A549 treated with dexamethasone at 1 μM for 4 hours (cell line): ENCODE measurements at places on chromosomes 2 and 18. TPM values are rescaled to one million over a fixed set of nuclear protein-coding genes. Genes with fewer than 3 reads are reported as not detected.

The ATP6V1C2 gene
- 0.11 to 0.37 TPM (median 0.14 TPM) in 5 replicates for total RNA-seq

The CD207 gene
- 0.05 to 0.08 TPM (median 0.07 TPM) in 3 of 5 replicates, not detected in the others for total RNA-seq

The CPLX4 gene
- total RNA-seq, result not detected in 5 replicates

The TNS1 gene
- 10.7 to 28.4 TPM (median 17.4 TPM) in 5 replicates for total RNA-seq

The PCARE gene
- not detected in 5 replicates for total RNA-seq

The IL36B gene
- total RNA-seq, result 0.09 to 0.28 TPM (median 0.13 TPM) in 3 of 5 replicates, not detected in the others

The MAB21L4 gene
- 0.14 to 0.36 TPM (median 0.29 TPM) in 5 replicates for total RNA-seq

The CFAP65 gene
- total RNA-seq, result 0.21 to 0.27 TPM (median 0.22 TPM) in 5 replicates

The TMSB10 gene
- 9,999 to 13,018 TPM (median 10,590 TPM) in 5 replicates for total RNA-seq

The ACMSD gene
- total RNA-seq, result not detected in 5 replicates

The TIGD1 gene
- 4.1 to 4.9 TPM (median 4.5 TPM) in 5 replicates for total RNA-seq

The RESP18 gene
- not detected in 5 replicates for total RNA-seq

The PAX3 gene
- not detected in 5 replicates for total RNA-seq

The GPR45 gene
- not detected in 5 replicates for total RNA-seq

The RGPD4 gene
- total RNA-seq, result 0.02 to 0.07 TPM (median 0.04 TPM) in 5 replicates

The CKAP2L gene
- total RNA-seq, result 12.4 to 16.9 TPM (median 16.7 TPM) in 5 replicates

The DCDC2C gene
- total RNA-seq, result 0.26 to 0.67 TPM (median 0.28 TPM) in 5 replicates

The TP53I3 gene
- 263 to 323 TPM (median 281 TPM) in 5 replicates for total RNA-seq

The LONRF2 gene
- 1.5 to 3.3 TPM (median 2.1 TPM) in 5 replicates for total RNA-seq

The EDAR gene
- 0.07 to 0.12 TPM (median 0.09 TPM) in 5 replicates for total RNA-seq

The IL1F10 gene
- not detected in 5 replicates for total RNA-seq

The CAVIN2 gene
- total RNA-seq, result 52.2 to 76.9 TPM (median 69.5 TPM) in 5 replicates

The ESCO1 gene
- 8.7 to 11.6 TPM (median 9.4 TPM) in 5 replicates for total RNA-seq

The DSC3 gene
- 1.4 to 2.0 TPM (median 1.7 TPM) in 5 replicates for total RNA-seq

The ELOA2 gene
- total RNA-seq, result not detected in 5 replicates

The OXER1 gene
- total RNA-seq, result not detected in 5 replicates

The PFN4 gene
- total RNA-seq, result 1.2 to 1.8 TPM (median 1.4 TPM) in 5 replicates

The LIMS3 gene
- not detected in 5 replicates for total RNA-seq

The OSR1 gene
- total RNA-seq, result 8.3 to 12.3 TPM (median 9.5 TPM) in 5 replicates

The CCDC195 gene
- total RNA-seq, result not detected in 5 replicates

The CDH2 gene
- 39.4 to 57.6 TPM (median 50.4 TPM) in 5 replicates for total RNA-seq

The RTP5 gene
- total RNA-seq, result not detected in 5 replicates

The CRACDL gene
- total RNA-seq, result 2.7 to 6.0 TPM (median 4.7 TPM) in 5 replicates

The UGT1A5 gene
- total RNA-seq, result 0.06 TPM in 1 of 5 replicates, not detected in the others

The ARHGEF4 gene
- total RNA-seq, result 7.8 to 15.5 TPM (median 11.2 TPM) in 5 replicates

The INHA gene
- 0.35 to 0.47 TPM (median 0.38 TPM) in 5 replicates for total RNA-seq

The EHD3 gene
- 6.2 to 8.5 TPM (median 7.5 TPM) in 5 replicates for total RNA-seq

The HOXD1 gene
- 0.15 to 0.25 TPM (median 0.21 TPM) in 5 replicates for total RNA-seq

The MOGAT1 gene
- total RNA-seq, result not detected in 5 replicates

The STAM2 gene
- 8.6 to 11.1 TPM (median 10.6 TPM) in 5 replicates for total RNA-seq

The ALK gene
- total RNA-seq, result 0.02 to 0.04 TPM in 2 of 5 replicates, not detected in the others

The TFPI gene
- 40.9 to 60.9 TPM (median 48.9 TPM) in 5 replicates for total RNA-seq

The LRRTM4 gene
- not detected in 5 replicates for total RNA-seq

The NT5C1B gene
- not detected in 5 replicates for total RNA-seq

The KHK gene
- 7.6 to 9.1 TPM (median 8.3 TPM) in 5 replicates for total RNA-seq

The ZBTB7C gene
- 0.16 to 0.53 TPM (median 0.19 TPM) in 5 replicates for total RNA-seq

The RTTN gene
- 4.0 to 6.2 TPM (median 5.0 TPM) in 5 replicates for total RNA-seq

The REG1B gene
- total RNA-seq, result not detected in 5 replicates

The NTSR2 gene
- total RNA-seq, result not detected in 5 replicates

The SMARCAL1 gene
- total RNA-seq, result 12.2 to 16.1 TPM (median 15.6 TPM) in 5 replicates
